ENCODE measurements at places on chromosomes 1 and 21. TPM values are rescaled to one million over a fixed set of nuclear protein-coding genes. Genes with fewer than 3 reads are reported as not detected.

- no peak for DNase-seq
Measured at GRCh38 chr1:215018555-215018954, 64.0 kb upstream of the KCNK2 start.

DNA sequence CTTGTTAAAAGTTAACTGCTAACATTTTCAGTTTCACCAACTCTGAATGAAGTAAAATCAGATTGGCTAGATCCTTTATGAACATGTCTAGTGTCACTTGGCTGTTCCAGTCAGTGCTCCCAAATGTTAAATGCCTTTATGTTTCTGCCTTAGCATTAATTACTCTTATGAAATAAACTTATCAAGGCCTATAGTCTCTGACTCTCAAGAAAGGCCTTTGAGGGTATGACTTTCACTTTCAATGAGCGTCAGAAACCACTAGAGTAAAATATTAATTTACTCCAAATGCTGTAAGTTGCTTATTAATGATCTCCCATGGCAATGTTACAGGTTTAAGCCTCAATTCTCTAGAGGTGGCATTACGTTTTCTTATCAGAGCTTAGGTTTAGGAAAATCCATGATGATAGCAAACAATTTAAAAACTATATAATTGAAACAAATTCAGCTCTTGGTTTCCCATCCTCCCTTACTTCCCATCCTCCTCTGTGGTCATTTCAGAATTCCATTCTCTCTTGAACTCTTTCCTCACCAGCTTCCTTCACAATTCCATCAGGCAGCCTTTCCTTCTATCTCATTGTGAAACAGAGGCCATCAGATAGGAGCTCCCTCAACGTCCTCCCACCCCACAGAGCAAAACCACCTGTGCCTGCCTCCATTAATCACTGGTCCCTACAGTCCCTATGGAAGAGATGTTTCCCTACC is 108.6 kb upstream of the COP1 start:
- DNase-seq, result no peak

DNA sequence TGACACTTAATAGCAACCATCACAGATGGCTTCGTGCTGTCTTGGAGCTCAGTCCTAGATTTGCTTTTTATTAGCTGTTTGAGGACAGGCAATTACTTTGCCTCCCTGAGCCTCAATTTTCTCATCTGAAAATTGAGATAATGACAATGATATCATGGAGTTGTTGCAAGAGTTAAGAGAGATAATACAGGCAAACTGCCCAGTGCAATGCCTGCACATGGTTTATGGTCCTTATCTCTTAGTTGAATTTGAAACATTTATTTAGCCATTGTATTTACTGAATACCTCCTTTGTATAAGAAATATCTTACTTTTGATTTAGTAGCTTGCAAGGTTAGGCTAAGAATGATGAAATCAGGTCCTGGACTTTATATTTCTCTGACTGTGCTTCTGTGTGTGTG is 17.7 kb downstream of the KCNA2 start:
- DNase-seq, result no peak

RHBDL2 gene
- 0.26 TPM for total RNA-seq

TCHHL1 gene
- not detected for total RNA-seq

TRIM46 gene
- total RNA-seq, result 21.4 TPM

CRYZL1 gene
- total RNA-seq, result 31.8 TPM

- peak; percentile 69 for DNase-seq
Measured at GRCh38 chr1:46724991-46725735, 6.2 kb upstream of the EFCAB14 start.

DNA sequence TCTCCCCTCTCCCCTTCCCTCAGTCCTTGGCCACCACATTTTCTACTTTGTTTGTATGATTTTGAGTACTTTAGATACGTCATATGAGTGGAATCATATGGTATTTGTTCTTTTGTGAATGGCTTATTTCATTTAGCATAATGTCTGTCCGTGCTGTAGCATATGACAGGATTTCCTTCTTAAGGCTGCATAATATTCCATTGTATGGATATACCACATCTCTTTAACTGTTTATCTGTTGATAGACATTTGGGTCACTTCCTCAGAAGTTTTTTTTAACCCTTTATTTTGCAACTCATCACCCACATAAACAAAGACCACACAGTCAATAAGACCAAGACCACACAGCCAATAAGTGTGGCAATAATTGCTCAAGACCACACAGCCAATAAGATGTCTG is 24.9 kb downstream of the FAM163A start:
- DNase-seq, result no peak

DNA sequence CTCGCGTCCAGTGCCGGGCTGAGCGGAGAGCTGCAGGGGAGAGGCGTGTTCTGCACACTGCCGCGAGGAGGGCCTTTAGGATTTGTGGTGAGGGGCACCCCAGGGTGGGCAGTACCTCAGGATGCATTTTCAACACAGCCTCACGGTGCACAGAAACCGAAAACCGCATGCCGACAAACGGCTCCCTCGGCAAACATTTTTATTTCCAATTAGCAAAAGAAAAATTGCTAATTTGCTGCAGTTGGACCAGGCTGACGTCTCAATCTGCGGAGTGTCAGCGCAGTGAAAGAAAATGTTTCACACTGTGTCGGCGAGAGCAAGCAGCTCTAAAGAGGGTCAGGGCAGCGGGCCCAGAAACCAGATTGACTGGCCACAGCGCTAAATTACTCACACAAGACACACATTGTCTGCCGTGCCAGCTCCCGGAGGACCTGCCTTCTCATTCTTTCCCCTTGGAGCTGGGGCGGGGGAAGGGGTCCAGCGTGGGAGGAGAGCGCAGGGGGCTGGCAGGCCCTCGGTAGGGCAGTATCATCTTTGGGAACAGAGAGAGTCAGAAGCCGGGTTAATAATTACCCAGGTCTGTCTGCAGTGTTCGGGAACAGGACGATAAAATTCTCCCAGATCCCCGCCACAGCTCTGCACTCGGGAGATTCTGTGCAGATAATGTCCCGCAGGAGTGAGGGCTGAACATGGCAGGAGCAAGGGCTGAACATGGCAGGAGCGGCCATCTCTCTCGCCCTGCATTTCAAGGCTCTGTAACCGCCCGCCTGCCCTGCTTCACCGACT is 150.2 kb downstream of the PRDM16 start:
- no peak for DNase-seq

- DNase-seq, result peak; percentile 73
Measured at GRCh38 chr1:2199042-2199810, 4.7 kb upstream of the FAAP20 start.

CLCC1 gene
- total RNA-seq, result 25.1 TPM

- no peak for DNase-seq
Measured at GRCh38 chr1:218942431-218942830, 231.2 kb upstream of the LYPLAL1 start.

DNA sequence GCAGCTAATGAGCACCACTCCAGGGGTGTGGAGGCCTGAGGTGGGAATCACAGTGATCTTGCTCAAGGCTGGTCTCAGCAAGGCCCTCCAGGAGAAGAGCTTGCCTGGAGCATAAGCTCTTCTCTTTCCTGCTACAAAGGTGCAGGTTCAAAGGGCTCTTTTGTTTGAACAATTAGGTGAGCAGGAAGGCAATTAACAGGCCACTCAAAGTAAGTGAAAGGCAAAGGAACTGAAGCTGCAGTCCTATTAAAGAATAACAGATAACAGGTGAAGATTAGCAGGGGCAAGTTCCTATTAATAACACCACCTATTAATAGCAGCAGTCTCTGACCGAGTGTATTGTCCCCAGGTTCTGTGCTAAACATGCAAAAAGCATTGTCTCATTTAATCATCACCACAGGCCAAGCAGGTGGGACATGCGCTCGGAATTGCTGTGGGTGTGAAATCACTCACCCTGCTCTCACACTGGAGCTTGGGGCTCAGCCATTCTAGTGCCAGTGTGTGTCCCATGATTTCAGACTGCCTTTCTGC is 113.8 kb downstream of the RHOU start:
- no peak for DNase-seq

DNA sequence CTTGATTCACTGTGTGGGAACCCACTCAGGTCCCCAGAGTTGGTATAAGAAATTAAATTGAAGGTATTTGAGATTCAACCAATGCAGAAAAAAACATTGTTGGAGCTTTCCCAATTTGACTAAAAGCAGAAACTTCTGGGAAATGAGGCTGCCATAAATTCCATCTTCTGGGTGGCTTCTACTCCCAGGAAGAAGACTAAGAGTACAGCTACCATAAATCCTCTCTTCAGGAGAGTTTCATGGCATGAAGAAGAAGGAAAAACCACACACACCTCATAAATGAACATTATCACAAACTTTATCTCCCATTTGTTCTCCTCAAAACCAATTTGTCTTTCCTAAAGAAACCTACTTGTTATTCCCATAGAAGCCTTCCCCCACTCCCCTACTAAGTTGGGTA is 283.9 kb downstream of the DPYD start:
- no peak for DNase-seq

ADAMTSL4 gene
- total RNA-seq, result 14.1 TPM

DNA sequence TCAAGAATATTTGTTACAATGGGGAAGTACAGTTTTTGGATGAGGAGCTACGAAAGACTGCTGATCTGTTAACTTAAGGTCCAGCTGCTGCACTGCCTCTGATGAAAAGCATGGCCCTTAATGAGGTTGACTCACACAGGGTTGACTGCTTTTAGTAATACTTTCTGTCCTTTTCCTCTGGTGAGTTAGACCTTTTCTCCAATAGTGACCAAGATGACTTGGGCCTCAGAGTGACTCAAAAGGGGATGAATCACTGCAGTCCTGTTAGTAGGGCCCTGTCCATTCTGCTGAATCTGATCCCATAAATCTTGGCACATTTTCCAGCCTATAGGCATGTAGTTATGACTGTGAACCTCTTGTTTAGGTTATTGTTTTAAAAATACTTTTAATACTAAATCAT is 2.7 kb downstream of the DISP1 start:
- no peak for DNase-seq

CYP4Z1 gene
- not detected for total RNA-seq

- DNase-seq, result no peak
Measured at GRCh38 chr1:112983537-112984131, 27.6 kb upstream of the SLC16A1 start.
